ENCODE measurements at places on chromosomes 5 and 9. TPM values are rescaled to one million over a fixed set of nuclear protein-coding genes. Genes with fewer than 3 reads are reported as not detected.

The PCDHB14 gene
- 0.14 TPM for total RNA-seq

The BAAT gene
- 0.15 TPM for total RNA-seq

The WDR38 gene
- not detected for total RNA-seq

The ARID3C gene
- not detected for total RNA-seq

GRCh38 chr5:111972080-111972479 is 215.1 kb upstream of the NREP start:
- no peaks in the 10 kb centered on the region for H3K4me1 ChIP-seq
- no peak overlapping the region for H3K4me3 ChIP-seq
- DNase-seq: no peak

DNA sequence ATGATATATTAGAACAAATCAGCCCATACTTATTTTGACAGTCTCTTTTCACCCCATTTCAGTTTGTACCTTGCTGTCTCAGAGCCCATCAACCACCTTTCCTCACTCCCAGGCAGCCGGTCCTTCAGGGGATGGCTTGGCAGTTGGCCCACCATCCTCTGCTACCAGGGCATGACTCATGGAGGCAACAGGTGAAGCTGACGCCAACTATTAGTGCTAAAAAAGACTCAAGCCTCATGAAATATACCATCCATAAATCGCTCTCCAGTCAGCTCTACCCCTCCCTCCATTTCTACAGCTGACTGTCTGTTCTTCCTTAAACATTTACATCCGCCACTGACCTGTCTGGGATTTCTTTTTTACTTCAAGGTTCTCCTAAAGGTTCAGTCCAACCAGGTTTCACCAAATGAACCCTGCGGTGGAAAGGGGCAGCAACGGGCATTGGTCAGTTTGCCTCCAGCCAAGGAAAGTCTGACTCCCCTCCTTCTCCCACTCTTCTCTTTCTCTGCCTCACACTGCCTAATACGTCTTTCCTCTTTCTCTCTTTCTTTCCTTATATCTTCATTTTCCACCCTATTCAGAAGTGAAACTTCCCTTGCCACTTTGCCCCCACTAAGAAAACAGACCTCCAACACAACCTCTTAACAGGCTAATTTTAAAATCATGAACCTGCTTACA is 439.1 kb downstream of the RAB3C start:
- no peak overlapping the region for H3K4me3 ChIP-seq
- peaks cover 34% of the 10 kb centered on the region for H3K4me1 ChIP-seq
- no peak for DNase-seq
- H3K36me3 ChIP-seq: no peaks in the 10 kb centered on the region

DNA sequence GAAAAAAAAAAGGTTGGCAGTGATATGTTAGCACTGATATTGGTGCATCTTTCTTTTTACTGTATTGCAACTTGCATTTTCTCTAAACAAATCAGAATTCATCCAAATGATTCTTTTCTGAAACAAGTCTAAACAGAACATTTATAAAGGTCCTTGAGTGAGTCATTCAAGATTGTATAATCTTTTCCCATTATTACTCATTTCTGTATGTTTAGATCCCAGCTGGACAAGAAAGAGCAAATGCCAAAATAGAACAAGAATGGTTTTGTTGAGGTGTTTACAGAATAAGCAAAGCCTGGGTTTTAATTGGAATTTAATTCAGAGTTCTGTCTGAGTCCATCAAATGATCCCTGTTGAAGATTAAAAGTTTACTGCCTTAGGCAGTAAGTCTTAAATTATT is 112.3 kb downstream of the VCAN start:
- no peak overlapping the region for H3K4me3 ChIP-seq
- DNase-seq: no peak
- H3K4me1 ChIP-seq: no peaks in the 10 kb centered on the region
- no peaks in the 10 kb centered on the region for H3K27me3 ChIP-seq
- no peak overlapping the region for H3K27ac ChIP-seq

DNA sequence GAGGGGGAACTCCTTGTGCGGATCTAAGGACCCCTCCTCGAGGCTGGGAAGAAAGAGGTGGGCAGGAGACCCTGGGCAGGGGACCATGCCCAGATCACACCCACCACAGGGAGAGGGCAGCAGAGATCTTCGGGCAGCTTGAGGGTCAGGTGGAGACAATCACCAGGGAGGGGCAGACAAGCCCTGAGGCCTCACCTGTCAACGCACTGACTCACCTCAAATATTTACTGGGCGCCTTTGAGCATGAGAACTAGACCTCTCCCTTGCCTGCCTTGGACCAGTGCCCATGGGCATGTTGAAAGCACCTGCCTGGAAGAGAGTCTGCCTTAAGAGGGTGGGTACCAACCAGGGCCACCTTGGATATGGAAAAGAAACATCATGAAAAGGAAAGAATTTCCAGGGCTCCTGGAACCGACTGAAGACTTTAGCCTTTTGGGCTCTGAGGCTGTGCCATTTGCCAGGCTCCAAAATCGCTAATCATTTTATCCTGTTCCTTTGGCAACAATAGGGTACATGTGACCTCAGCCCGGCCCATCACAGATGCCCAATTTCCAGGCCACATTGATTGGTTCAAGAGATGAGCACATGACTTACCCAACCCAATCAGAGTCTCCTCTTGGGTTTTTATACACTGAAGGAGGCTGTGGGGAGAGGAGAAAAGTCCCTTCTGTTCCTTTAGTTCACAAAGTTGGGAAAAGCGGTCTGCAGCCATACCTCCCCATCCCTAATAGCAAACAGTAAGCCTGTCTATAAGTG is 10.4 kb upstream of the SPINK4 start:
- no peak overlapping the region for H3K27ac ChIP-seq
- DNase-seq: no peak
- H3K4me3 ChIP-seq: no peak overlapping the region
- H3K36me3 ChIP-seq: no peaks in the 10 kb centered on the region

DNA sequence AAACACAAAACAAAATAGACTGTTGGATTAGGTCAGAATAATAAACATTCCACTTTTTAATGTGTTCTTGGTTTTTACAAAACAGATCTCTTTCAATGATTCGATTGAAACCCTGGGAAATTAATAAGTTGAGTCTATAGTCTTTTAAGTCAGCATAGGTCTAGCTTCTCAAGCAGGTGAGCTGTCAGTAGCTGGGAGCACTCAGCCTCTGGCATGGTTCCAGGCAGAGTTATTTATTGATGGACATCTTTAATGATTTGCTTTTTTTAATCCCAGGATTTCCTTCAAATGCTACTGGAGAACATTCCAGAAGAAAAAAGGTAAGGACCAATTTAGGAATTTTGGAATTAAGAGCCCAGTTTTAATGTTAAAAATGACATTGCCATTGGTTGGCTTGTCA is 241.0 kb downstream of the AOPEP start:
- no peaks in the 10 kb centered on the region for H3K4me1 ChIP-seq
- no peaks in the 10 kb centered on the region for H3K36me3 ChIP-seq
- no peaks in the 10 kb centered on the region for H3K27me3 ChIP-seq
- DNase-seq: no peak

DNA sequence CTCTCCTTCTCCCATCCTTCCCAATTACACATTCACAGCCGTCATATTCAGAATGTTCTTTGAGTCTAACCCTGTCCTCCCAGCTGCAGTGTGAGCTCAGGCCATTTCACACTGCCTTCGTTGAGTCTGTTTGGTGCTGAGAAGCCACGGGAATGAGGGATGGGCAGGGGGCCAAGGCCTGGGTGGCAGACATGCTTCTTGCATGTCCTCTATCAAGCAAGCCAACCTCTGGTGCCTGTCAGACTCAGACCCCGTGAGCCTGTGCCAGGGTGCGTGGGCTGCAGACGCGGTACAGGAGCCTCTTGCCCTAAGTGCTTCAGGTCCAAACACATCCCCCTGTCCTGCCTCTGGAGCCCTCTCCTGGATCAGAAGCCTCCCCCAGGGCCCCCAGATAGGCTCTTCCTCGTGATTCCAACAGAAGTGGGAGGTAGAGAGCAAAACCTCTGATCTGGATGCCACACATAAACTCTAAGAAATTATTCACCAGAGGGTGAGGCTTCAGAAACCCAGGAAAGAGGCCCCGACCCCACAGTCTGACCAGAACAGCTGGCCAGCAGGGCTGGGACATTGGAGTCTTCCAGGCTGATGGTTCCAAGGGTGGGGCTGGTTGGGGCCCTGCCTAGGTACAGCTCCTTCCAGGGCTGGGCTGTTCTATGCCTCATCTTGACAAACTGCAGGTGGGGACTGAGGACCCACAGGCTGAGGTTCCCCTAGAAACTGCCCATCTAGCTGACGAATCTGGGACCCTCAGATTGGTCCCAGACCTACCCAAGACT is 46.7 kb upstream of the CDKN2AIPNL start:
- no peaks in the 10 kb centered on the region for H3K27me3 ChIP-seq
- no peaks in the 10 kb centered on the region for H3K4me1 ChIP-seq
- H3K27ac ChIP-seq: no peak overlapping the region
- no peaks in the 10 kb centered on the region for H3K36me3 ChIP-seq
- DNase-seq: no peak

GRCh38 chr5:82332886-82333615 is 54.9 kb upstream of the RPS23 start:
- no peak for DNase-seq
- H3K27ac ChIP-seq: no peak overlapping the region
- no peak overlapping the region for H3K4me3 ChIP-seq
- H3K36me3 ChIP-seq: no peaks in the 10 kb centered on the region
- H3K27me3 ChIP-seq: no peaks in the 10 kb centered on the region

DNA sequence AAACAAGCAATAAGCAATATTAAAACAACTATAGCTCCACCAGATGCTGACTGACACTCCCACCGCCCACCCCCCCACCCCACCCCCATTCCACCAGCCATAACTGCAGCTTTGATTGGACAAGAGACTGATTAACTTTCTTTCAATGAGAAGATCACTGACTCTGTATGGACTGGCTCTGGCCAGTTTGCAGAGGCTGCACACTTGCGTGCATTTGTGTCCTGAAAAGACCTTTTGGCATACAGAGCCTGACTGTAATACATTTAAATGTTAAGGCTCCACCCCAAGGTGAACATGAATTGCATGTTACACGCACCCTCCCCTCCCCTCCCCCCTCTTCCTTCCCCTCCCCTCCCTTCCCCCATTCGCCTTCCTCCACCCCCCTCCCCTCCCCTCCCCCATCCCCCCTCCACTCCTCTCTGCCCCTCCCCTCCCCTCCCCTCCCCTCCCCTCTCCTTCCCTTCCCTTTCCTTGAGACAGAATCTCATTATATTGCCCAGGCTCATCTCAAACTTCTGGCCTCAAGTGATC is 31.1 kb downstream of the FGD3 start:
- no peak overlapping the region for H3K27ac ChIP-seq
- peaks cover 43% of the 10 kb centered on the region for H3K36me3 ChIP-seq
- DNase-seq: no peak
- no peak overlapping the region for H3K4me3 ChIP-seq
- no peaks in the 10 kb centered on the region for H3K27me3 ChIP-seq

- no peaks in the 10 kb centered on the region for H3K27me3 ChIP-seq
- H3K4me3 ChIP-seq: no peak overlapping the region
- no peaks in the 10 kb centered on the region for H3K4me1 ChIP-seq
- no peak for DNase-seq
- H3K27ac ChIP-seq: no peak overlapping the region
- H3K36me3 ChIP-seq: no peaks in the 10 kb centered on the region
Observed at GRCh38 chr9:88258601-88259000, 120.3 kb upstream of the SPATA31C2 start.

DNA sequence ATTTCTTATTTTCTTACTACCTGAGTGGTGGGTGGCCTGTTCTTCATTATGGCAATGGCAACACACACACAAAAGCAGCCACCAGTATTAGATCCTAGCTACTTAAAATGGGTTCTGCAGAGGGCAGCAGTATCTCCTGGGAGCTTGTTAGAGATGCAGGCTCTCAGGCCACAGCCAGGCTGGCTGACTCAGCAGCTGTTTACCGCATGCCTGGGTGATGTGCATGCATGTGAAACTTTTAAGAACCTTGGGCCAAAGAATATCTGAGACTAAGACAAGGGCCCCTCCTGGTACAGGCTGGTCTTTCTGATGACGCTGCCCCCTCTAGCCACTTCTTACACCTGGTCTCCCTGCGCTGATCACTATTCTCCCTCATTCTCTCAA is 399.0 kb downstream of the MED10 start:
- no peaks in the 10 kb centered on the region for H3K27me3 ChIP-seq
- H3K36me3 ChIP-seq: no peaks in the 10 kb centered on the region
- no peaks in the 10 kb centered on the region for H3K4me1 ChIP-seq
- H3K4me3 ChIP-seq: no peak overlapping the region
- no peak overlapping the region for H3K27ac ChIP-seq
- no peak for DNase-seq

GRCh38 chr5:143213231-143213850 is 190.1 kb downstream of the NR3C1 start:
- no peaks in the 10 kb centered on the region for H3K36me3 ChIP-seq
- H3K4me1 ChIP-seq: peaks cover 10% of the 10 kb centered on the region
- no peak overlapping the region for H3K27ac ChIP-seq
- no peak overlapping the region for H3K4me3 ChIP-seq
- DNase-seq: no peak

- no peak for DNase-seq
- peaks cover 7% of the 10 kb centered on the region for H3K4me1 ChIP-seq
- H3K36me3 ChIP-seq: no peaks in the 10 kb centered on the region
- H3K4me3 ChIP-seq: no peak overlapping the region
- H3K27ac ChIP-seq: no peak overlapping the region
Observed at GRCh38 chr5:97549496-97549895, 366.4 kb upstream of the RIOK2 start.

DNA sequence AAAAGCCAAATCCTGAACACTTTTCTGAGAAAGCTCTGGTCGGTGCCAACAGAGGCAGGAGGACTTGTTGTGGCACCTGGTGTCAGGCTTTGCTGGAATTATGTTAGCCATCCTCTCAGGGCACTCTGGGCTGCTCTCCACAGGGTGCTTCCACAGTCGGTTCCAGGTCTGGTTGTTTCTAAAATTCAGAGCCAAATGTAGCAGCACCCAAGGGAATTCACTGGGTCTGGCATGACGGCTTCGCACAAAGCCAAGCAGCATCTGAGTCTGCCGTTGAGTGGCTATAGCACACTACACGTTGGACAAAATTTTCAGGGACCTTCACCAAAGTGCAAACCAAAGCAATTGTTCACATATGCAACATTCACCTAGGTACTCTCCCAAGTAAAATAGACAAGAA is 110.2 kb downstream of the PJA2 start:
- no peak for DNase-seq
- no peaks in the 10 kb centered on the region for H3K36me3 ChIP-seq
- H3K27ac ChIP-seq: no peak overlapping the region
- no peaks in the 10 kb centered on the region for H3K4me1 ChIP-seq
- H3K27me3 ChIP-seq: no peaks in the 10 kb centered on the region
- no peak overlapping the region for H3K4me3 ChIP-seq

DNA sequence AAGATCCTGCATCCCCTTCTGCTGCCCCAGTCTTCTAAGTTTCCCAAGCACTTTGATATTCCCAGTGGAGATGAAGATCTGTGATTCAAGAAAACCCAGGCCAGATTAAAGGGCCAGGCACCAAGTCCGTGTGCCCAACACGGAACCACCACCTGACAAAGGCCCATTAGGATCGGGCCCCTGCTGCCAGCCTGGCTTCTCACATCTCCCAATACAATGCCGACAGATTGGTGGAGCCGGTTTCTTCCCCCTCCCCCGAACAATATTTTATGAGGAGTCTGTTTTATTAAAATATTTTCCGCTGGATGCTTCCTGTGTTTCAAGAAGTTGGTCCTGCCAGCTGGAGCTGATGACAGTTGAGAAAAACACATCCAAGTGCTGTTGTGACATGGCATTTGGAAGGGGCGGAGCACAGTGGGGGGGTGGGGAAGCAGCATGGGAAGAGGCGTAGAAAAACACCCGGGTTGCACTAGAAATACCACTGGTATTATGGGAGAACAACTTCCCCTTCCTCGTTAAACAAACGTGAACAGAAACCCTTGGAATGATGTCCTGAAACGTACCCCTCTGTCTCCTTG is 45.0 kb downstream of the CRB2 start:
- H3K36me3 ChIP-seq: no peaks in the 10 kb centered on the region
- no peak overlapping the region for H3K27ac ChIP-seq
- no peaks in the 10 kb centered on the region for H3K4me1 ChIP-seq
- DNase-seq: no peak

Data from CD4-positive, alpha-beta memory T cell (primary cell).